ENCODE measurements at places on chromosomes 7 and 10.
A peak's percentile ranks its signal among the peaks of the same experiment; 100 is the strongest.

- DNase-seq = no peak
Measured at GRCh38 chr10:112160834-112161233, 22.7 kb downstream of the GPAM start.

DNA sequence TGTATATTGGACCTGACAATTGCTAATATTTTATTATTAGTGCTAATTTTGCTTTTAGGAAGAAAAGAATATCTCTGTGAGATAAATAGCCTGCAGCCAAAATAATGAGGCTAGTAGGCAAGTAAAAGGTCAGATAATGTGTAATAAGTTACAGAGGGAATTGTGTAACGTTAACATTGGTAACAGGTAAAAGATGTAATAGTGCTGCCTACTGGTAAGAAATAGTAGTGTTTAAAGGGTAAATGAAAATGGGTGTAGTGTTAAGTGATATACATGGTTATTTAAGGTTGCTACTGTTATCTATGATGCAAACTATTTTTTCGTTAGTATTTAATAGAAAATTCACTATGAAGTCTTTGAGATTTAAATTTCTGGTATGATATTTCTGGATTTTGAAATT, 9.2 kb upstream of the FOXP2 start:
- no peak for DNase-seq

- no peak for DNase-seq
Measured at GRCh38 chr10:45557275-45557905, 115.2 kb downstream of the ZFAND4 start.

DNA sequence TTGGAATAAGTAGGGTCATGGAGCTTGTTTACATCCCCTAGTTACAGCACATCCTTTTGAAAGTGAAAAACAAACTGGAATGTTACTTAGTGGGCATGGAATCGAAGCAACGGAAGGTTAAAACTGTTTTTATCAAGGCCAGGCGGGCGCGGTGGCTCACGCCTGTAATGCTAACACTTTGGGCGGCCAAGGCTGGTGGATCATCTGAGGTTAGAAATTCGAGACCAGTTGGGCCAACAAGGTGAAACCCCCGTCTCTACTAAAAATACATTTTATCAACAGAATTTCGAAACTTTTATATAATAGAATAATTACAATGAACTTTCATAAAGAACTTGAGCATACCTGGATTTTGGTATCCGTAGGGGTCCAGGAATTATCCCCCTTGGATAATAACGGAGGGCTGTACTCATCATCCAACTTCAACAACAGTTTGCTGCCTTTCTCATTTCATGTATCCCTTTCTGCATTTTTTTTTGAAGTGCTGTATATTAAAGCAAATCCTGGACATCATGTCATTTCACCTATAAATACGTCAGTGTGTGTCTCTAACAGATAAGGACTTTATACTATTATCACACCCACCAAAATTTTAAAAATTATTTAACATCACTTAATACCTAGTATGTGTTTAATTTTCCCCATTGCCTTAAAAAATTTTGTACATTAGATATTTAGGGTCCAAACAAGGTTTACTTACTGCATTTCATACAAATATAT, 1.3 kb upstream of the TMED4 start:
- no peak for DNase-seq

GRCh38 chr10:86958116-86958900, at the start of gene SNCG:
SNCG (plus strand) TSS chr10:86958599; CDS start chr10:86958698, 99 bp downstream.
- DNase-seq = no peak

DNA sequence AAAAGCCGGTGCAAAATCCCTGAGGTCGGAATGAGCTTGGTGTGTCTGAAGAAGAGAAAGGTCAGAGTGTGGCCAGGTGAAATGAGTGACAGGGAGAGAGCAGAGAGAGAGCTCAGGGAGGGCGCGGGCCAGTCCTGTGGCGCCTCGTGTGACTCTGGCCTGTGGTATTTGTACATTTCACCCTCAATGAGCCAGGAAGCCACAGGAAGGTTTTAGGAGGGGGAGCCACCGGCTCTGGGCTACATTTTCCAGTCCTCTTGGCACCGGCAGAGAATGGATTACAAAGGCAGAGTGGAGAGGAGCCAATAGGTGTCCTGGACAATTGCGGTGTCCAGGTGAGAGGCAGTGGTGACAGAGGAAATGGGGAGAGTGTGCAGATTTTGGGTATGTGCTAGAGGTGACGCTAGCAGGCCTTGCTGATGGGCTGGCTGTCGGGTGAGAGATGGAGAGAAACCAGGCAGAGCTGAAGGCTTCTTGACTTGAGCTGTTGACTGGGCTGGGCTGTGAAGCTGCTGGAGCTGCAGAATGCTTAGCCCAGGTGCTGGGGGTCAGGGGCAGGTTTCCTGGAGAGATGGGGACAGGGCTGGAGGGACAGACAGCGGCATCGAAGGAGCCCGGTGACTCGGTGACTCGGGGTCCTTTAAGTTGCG, 38.1 kb downstream of the COL13A1 start:
- DNase-seq = no peak

DNA sequence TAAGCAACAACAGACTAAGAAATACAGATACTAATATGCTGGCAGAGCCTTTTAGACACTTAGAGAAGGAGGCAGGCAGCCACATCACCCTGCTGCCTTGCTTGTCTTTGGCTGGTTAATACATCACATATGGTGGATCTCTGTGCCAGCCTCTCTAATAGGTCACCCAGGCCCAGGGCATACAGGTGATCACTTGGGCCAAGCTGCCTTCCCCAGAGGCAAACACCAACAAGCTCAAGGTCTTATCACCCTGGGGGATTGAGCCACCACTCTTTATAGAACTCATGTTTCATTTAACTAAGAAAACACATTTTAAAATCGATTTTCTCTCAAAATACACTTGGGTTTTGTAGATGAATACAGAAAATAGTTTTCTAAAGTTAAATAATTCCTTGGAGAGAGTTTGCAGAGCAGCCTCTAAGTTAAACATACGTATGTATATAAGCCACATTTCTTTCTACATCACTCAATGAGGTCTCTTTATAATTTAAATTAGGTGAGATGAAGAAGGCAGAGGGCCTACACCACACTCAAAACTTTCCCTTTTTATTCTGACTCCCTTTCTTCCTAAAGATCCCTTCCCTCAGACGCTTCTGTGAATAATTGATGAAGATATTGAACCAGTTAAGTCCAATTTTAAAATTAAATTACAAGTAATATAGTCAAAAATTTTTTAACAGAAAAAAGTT, 556.8 kb upstream of the GHITM start:
- no peak for DNase-seq

- no peak for DNase-seq
Measured at GRCh38 chr10:13608246-13608853, 21.6 kb downstream of the PRPF18 start.

- DNase-seq = no peak
Measured at GRCh38 chr7:91541641-91542040, 277.4 kb downstream of the FZD1 start.

GRCh38 chr10:76324283-76324682, 892.9 kb downstream of the LRMDA start:
- no peak for DNase-seq

DNA sequence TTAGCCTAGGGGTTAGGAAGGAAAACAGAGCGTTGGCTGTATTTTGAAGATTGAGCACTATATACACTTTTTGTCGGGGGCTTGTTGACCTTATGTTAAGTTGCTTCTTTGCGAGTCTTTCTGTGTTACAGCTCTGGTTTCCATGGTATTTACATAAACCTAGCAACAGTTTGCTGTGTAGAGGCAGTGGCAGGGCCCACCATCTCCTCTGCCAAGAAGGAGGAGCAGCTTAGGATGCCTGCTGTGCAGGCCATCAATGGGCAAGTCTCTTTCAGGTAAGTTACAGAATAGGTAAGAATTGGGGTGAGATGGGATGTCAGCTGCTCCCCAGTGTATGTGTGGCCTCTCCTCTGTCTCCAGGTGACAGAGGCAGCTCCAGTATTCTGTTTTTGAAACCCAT, 485.5 kb downstream of the LRMDA start:
- no peak for DNase-seq

GRCh38 chr10:100155936-100156335, 29.9 kb downstream of the ERLIN1 start:
- no peak for DNase-seq

DNA sequence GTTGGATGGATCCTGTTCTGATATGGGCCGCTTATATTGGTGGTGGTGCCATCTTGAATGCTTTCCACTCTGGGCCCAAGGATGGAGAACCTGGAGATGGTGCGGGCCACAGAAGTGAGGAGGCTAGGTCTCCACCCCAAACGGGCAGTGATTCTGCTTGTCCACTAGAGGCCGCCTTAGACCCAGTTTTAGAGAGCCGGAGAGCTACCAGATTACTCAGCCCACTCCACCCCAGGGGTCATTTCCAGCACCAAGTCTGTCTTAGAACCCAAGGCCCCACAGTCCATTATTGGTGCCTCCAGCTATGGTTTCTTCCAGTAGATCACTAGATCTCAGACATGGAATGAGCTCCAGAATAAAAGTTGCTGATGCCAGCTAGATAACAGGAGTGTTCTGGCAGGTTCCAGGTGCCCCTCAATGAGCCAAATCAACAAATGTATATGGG, 11.8 kb upstream of the CAMK2G start:
- no peak for DNase-seq

DNA sequence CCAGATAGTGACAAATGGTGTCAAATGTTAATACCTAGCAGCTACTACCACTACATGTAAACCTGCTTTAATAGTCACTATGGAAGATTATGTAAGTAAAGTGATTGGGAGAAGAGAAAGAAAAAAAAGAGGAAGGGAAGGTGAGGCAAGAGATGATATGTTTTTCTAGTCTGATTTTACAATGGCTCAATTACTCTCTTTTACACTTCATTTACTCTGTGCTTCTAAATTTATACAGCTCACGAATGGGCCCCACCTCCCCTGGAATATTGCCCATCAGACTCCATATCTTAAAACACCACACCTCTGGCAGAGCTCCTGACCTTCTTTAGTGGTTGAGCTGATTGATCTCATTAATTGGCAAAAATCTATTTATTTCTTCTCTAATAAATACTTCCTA, 28.0 kb upstream of the IKZF1 start:
- no peak for DNase-seq

DNA sequence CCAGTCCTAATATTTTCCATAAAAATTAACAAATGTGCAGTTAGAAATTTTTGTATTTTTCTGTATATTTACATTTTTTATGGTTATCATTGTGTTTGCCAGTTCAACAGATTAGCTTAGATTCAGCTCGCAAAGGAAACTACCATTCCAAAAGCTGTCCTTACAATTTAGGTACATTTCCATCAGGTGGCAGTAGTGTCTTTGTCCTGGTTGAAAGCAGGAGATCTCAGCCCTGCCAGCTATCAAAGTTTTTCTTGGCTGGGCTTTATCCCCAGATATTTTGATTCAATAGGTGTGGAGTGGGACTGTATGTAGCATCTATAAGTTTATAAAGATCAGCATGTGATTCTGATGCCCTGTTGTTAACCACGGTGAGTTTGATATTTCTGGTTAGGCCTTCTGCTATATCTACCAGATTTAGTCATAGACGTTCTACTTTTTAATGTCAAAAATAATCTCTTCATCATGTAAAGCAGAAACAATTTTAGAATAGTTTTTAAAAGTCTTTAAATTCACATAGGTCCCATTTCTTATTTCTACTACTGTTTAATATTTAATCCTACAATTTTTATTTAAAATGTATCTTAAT, 15.5 kb upstream of the ICA1 start:
- no peak for DNase-seq

- no peak for DNase-seq
Measured at GRCh38 chr10:30750971-30751677, 121.6 kb upstream of the LYZL2 start.

- DNase-seq = no peak
Measured at GRCh38 chr7:97818066-97818663, 54.0 kb downstream of the ASNS start.

- DNase-seq = no peak
Measured at GRCh38 chr7:13201628-13202027, 514.2 kb downstream of the ARL4A start.

DNA sequence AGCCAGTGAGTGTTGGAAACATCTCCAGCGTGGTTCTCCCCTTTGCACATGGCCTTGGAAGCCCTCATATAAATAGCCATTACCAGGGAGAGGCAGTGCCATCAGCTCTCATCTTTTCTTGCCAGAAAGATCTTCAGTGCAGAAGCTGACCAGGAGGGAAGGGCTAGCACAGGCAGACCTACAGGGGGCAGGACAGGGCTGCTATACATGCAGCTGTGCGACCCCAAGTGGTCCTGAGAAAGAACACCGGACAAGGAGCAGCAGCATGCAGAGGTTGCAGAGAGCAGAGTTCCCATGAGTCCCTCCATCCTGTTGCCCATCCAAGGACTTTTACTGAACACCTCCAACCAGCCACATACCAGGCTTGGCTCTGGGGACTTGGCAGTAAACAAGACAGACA, 17.1 kb downstream of the GRID1 start:
- DNase-seq = no peak

DNA sequence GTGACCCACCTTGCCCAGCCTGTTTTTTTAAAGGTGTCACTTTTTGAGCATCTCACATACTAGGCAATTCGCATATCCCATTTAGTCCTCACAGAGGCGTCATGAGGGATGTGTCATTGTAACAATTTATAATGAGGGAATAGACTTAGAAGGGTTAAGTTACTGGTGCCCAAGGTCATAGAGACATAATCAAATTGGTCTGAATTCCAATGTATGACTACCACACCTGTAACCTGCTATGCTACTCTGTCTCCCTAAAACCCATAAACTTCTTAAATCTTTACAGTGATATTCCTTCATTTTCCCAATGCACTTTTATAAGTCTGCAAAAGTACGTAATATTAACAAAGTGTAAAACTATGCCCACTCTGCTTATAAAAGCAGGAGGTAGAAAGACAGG, 7.1 kb downstream of the ZMYND11 start:
- DNase-seq = no peak

- DNase-seq = peak; percentile 61
Measured at GRCh38 chr10:128540781-128541761, 414.8 kb upstream of the MKI67 start.

DNA sequence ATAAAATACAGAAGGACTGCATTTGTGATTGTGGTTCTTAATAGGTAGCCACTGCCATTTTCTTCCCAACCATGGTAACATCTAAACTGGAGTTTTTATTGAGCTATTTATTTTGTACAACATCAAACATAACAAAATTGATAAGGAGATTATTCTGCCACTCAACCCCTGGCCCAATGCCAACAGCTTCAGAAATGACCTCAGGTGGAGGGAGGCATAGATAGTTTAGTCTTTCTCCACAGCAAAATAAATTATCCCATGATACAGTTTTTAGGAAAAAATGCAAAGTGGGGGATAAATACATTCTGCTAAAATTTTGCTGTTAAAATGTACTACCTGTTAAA, 57.6 kb downstream of the LRRTM3 start:
- no peak for DNase-seq

DNA sequence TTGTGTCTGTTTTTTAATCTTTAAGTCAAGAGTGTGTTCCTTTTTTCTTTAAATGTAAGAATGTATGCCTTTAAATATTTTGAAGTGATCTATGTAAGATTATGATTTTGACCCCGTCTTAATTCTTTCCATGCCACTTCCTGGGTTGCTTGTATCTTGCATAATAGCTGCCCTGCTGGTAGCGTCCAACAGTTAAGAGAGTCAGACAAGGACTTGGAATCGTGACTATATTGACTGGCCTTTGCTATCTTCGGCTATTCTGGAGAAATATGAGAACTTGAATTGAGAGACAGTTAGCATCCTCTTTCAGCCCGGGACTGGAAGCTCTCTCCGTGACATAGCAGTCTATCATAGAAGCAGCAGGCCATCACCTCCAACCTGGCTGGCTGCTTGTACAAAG, 13.0 kb downstream of the NRP1 start:
- no peak for DNase-seq

GRCh38 chr10:57818522-57818921, 449.2 kb downstream of the IPMK start:
- DNase-seq = no peak

Measured in NCI-H2171 (cell line).